ENCODE measurements at places on chromosomes 13 and 19. TPM values are rescaled to one million over a fixed set of nuclear protein-coding genes. Genes with fewer than 3 reads are reported as not detected.

DNA sequence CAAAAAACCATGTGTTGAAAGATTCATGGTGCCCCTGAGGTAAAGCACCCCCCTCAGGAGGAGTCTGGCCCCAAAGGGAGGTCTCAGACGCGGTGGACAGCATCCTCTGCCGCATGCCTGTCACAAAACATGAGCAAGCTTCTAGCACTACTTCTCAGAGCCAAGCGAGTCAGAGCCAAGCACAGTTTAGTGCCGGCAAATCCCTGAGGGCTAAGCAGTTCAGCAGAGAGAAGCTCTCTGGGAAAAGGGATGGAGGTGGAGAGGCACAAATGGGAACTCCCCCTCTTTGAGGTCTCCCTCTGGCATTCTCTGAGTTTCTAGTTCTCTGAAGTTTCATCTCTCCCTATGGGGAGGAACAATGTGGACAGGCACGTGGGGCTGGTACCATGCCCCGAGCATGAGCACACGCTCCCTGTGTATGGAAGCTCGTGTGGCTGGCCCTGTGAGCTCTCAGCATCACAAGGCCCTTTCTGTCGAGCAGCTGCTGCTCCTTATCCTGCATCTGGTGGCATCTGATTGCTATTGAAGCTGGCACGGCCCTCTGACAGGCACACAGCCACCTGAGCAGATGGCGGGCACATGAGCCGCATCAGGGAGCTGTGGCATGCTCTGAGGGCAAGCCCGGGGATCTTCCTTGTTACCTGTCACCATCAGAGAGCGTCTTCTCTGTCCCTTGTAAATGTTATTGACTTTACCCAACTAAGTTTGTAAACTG, 325.1 kb downstream of the SLC7A1 start:
- DNase-seq, result no peak

DNA sequence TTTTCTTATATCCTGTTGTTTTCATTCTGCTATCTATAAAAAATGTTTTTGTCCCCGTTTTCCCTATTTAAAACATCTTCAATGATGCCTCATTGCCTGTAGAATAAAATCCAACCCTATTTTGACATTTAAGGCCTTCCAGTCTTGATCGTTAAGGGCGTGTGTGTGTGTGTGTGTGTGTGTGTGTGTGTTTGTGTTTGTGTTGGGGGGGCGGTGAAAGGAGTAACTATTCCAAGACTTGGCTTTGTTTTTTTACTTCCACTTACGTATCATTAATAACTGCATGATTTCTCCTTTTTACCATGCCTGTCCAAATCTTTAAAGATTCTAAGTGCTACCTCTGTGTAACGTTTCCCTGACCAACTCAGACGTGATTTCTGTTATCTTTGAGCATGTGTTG, 784 bp downstream of the PIBF1 start:
- DNase-seq, result no peak

DNA sequence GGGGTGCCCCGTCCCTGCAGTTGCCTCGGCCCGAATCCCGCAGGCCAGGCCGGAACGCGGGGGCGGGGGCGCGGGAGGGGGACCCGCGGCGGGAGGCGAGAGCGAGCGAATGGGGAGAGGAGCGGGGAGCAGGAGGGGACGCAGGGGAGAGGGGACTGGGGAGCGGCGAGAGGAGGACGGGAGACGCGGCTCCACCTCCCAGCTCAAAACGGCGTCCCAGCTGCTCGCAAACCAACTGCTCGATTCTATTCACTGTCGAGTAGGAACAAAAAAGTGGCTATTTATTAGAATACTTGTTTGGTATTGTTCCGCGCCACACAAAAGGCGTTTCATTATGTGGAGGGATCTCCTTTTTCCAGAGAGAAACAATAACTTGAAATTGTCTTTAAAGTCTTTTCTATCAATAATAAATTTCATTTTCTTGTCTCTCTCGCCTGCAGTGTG, 10.6 kb upstream of the SOX1 start:
- no peak for DNase-seq

- peak; percentile 24 for DNase-seq
Measured at GRCh38 chr13:26558074-26558805, 757 bp downstream of the WASF3 start.

- no peak for DNase-seq
Measured at GRCh38 chr19:31337008-31337914, 12.0 kb downstream of the TSHZ3 start.

DNA sequence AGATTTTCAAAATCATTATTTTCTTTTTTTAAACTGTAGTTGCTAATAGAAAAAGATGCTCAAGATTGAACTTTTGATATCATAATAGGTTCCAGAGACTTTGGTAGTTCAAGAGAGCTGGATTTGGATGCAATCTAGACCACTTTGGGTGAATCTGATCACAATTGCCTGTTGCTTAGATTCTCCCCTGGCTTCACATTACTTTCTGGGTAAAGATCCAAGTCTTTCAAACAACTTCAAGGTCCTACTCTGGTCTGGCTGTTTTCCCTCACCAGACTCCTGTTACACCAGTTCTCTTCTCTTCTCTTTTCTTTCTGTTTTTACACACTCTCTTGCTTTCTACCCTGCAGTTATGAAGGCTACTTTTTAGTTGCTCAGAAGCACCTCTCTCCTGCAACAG, 7.4 kb upstream of the SPRY2 start:
- DNase-seq, result no peak

DNA sequence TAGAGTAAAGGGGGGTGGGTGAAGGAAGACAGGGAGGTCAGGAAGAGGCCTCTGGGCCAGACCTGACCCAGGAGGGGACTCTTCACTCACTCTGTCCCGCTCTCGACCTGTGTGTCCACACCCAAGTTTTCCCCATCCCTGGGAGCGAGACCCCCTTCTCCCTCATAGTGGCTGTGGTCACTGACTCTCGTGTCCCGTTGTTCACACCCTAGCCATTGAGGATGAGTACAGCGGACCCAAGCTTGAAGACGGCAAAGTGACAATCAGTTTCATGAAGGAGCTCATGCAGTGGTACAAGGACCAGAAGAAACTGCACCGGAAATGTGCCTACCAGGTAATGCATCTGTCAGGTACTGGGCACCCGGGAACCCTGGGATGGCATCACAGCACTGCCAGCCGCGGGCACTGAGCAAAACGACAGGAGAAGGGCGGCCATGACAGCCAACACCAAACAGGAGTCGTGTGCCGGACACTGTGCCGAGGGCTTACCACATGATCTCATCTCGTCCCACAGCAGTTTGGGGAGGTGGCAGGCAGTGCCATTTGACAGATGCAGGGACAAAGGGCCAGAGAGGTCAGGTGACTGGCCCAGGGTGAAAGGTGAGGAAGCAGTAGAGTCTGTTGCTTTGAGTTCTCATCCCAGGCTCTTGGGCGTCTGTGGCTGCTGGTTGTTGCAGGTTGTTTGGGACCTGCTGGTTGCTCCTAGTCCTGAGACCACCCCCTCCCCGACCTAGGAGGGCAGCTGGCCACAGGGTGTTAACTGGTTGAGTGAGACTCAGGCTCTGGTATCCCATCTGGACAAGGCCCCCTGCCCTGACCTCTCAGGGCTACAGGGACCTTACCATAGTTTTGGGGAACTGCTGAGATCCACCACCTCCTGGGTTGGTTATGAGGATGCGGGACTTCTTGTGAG, 29.6 kb downstream of the PPP5C start:
- peak; percentile 13 for DNase-seq

- DNase-seq, result no peak
Measured at GRCh38 chr13:36369268-36370107, 23.3 kb upstream of the SPART start.

DNA sequence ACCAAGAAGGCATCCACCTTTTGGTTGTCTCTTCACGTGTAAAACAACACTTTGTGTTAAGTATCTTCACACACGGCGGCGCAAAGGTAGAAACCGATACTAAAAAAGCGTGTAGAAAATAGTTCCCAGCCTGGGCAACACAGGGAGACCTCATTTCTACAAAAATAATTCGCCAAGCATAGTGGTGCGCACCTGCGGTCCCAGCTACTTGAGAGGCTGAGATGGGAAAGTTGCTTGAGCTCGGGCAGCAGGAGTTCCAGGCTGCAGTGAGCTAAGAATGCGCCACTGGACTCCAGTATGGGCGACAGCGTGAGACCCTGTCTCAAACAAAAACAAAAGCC, 573 bp upstream of the ERCC5 start:
- no peak for DNase-seq

DNA sequence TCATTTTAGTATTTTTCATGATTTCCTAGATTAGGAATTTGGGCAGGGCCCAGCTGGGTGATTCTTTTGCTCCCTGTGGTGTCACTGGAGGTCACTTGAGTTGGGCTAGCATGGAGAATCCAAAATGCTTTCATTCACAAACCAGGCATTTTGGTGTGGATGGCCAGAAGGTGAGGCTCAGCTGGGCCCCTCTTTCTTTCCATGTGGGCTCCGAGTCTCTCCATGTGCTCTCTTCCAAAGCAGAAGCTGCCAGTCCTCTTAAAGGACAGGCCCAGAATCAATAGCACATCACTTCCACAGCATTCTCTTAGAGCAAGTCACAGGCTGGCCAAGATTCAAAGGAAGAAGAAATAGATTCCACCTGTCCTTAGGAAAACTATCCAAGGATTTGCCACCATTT, 21.8 kb upstream of the IGLON5 start:
- DNase-seq, result no peak

DNA sequence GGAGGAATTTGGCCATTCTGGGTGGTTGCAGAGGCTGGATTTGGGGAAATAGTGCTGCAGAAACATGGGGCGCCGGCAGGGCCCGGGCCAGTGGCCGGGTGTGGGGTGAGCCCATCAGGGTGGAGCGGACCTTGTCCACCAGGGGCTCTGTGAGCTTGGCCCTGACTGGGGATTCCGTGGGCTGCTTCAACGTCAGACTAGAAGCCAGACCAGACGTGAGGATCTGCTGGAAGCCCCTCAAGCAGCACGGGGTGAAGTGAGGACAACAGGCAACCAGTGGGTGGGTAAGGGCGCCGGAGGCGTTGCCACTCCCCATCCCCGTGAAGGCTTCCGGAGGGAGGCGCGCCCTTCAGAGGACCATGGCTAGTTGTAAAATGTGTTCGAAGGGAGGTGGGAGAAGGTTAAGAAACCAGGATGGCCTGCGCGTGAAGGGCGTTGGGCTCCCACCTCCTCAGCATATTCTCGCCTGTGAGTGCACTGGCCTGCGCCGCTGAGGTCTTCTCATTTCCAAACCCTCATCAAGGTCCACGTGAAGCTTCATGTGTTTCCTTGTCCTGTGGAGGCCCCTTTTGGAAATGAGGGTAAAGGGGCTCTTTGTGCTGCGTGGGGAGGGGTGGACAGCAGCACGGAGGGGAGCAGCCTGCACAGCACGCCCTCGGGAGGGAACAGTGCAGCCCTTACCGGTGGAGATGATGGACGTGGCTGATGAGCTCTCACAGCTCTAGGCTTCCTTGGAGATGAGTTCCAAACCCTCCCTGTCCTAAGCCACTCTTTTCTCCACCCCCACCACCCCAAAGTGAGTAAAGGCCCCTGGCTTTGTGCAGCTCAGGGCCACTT, 8.3 kb downstream of the TEX29 start:
- no peak for DNase-seq

- DNase-seq, result no peak
Measured at GRCh38 chr13:110421061-110421460, 114.0 kb downstream of the COL4A2 start.

DNA sequence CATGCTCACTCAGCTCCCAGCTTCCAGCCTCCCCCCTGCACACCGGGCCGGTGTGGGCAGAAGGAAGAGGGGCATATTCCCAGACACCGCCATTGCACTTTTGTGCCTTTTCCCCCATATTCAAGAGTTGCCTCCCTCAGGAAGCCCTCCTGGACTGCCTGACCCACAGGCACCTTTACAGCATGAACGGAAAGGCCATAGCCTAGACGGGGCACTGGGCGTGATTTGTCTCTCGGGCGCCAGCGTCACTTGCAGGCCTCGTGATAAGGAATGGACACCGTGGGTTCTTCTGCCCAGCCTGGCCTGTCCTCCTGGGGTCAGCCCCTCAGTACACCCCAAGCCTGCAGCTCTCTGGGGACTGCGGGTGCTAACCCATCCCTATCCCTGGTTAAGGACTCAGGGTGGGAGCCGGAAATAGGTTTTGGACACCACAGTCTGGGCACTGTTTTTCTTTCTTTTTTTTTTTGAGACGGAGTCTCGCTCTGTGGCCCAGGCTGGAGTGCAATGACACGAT, 933 bp upstream of the UQCR11 start:
- no peak for DNase-seq

- no peak for DNase-seq
Measured at GRCh38 chr13:66896933-66897332, 333.2 kb downstream of the PCDH9 start.

- DNase-seq, result no peak
Measured at GRCh38 chr19:13003081-13003480, 7.8 kb downstream of the NFIX start.

DNA sequence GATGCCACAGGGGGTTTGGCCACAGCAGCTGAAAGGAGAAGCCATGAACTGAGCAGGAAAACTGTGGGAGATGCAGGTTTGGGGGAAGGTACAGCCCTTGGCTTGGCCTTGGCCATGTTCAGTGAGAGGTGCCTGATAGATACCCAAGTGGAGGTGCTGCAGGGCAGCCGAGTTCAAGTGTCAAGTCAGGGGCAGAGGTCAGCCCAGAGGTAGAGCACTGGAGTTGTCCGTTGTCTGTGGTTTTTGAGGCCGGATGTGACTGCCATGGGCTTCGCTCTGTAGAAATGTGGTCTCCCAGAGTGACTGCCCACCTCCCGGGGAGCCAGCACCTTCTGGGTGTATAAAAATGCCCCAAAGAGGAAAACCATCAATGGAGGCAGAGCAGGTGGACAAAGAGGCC, 65.3 kb downstream of the DPF1 start:
- DNase-seq, result no peak

DNA sequence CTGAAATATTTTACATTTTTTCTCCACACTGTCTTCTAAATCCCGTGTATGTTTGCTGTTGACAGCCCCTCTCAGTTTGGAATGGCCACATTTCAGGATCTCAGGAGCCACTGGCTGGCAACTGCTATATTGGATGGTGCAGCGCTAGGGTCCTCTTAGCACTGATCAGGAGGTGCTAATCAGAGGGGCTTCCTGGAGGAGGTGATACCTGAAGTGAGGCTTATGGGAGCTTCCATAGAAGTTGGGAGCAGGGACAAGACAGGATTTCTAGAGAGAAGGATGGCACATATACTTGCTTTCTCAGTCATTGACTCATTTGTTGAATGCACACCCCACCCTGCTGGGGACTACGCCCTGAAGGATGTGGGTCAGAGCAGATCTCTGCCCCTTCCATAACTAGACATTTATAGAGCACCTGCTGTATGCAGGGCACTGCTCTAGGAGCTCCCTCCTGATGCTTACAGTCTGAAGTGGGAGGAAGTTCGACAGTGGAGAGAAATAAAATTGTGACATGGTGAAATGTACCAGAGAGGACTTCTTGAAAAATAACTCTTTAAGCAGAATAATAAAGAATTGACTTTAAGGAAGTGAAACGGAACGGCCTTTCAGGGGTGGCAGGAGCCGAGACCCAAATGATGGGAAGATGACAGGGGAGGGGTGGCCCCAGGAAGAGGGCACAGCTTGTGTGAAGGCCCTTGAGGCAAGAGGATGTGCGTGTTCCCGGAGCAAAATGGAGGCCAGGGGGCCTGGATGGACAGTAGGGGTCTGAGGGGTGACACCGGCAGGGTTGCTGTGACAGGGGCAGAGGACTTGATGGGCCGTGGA, 13.1 kb downstream of the AP2A1 start:
- no peak for DNase-seq

ERICH4 gene
- total RNA-seq, result not detected

IQCN gene
- 1.4 TPM for total RNA-seq

ZNF878 gene
- total RNA-seq, result 0.68 TPM

AP1M1 gene
- 90.8 TPM for total RNA-seq

LILRA5 gene
- total RNA-seq, result 2.3 TPM
